ENCODE measurements at places on chromosomes 4 and X.
A peak's percentile ranks its signal among the peaks of the same experiment; 100 is the strongest.

- no peak for DNase-seq
Measured at GRCh38 chr4:5467111-5467510, 241.2 kb downstream of the EVC2 start.

DNA sequence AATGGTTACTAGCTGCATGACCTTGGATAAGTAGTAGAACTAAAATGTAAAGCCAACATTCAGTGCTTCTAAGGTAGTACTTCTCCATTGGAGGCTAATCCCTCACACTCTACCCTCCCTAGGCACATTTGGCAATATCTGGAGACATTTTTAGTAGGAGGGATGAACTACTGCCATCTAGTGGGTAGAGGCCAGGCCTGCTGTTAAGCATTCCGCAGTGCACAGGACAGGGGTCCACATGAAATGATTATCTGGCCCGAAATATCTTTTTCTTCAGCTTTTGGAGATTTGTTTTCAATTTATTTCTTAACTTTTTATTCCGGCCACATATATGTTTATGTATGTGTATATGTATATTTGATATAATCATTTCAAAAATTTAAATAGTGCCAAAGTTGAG is 36.0 kb upstream of the SPANXC start:
- no peak for DNase-seq

GRCh38 chrX:23811108-23811651 is 28.2 kb downstream of the SAT1 start:
- DNase-seq: no peak

GRCh38 chr4:23818097-23818885 is 71.6 kb downstream of the PPARGC1A start:
- no peak for DNase-seq

GRCh38 chrX:101349193-101349562 is 636 bp upstream of the TIMM8A start:
- DNase-seq: no peak

DNA sequence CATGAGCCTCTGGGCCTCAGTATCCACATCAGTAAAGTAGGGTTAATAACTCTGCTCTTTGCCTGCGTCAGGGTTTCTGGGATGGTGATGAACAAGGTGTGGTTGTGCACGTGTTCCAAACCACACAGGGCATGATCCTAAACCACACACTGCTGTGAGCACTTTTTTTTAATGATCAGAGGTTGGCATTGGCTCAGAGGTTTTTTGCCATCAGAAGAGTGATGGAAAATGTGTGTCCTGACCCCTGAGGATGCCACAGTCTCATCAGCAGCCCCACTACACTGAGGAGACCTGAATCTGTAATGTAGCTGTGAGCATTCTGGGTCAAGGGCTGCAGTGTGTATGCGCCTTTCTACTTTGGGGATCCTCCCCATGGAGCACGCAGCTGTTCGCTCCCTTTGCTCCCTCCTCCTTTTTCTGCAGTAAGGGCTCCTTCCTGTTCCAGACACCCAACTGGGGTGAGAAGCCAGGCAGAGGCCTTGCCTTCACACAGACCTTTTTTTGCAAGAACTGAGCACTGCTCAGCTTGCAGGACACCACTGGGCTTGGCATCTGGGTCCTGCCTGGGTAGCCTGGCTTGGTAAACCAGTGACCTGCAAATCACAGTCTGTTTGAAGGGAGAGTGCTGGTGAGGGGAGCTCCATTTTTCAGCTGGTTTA is 87.5 kb downstream of the MAMLD1 start:
- no peak for DNase-seq

- no peak for DNase-seq
Measured at GRCh38 chr4:129900430-129900953, 804.5 kb downstream of the C4orf33 start.

DNA sequence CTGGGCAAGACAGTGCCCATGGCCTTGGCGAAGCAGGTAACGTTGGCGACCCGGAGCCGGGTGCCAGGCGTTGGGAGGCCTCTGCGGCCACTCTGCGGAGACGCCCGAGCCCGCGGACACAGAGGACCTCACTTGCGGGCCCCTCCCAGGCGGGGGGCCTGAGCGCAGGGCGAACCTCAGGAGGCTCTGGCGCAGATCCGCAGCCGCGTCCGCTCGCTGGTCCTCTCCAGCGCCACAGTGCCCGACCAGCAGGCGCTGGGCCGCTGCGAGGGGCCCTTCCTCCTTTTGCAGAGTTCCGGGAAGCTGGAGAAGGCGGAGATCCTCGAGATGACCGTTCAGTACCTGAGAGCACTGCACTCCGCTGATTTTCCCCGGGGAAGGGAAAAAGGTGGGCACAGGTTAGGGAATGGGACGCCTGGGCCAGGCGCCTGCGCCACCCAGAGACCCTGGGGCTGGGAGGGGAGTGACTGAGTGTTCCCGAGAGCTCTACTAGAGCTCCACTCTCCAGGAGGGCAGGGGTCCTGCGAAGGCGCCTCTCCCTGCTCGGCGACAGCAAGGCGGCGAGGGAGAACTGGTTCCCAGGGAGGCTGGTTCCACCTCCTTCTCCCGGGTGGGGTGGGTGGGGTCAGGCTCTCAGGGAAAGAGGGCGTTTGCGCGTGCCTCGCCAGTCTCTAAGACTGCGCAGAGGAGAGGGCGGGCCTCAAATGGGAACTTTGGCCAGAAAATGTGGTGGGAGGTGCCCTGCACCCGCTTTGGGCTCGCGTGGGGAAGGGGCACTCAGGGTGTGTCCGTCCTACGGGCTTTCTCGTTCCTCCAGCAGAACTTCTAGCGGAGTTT is 1.4 kb downstream of the HELT start:
- peak; percentile 23 for DNase-seq

GRCh38 chrX:65642914-65643491 is 24.5 kb upstream of the MSN start:
- no peak for DNase-seq

DNA sequence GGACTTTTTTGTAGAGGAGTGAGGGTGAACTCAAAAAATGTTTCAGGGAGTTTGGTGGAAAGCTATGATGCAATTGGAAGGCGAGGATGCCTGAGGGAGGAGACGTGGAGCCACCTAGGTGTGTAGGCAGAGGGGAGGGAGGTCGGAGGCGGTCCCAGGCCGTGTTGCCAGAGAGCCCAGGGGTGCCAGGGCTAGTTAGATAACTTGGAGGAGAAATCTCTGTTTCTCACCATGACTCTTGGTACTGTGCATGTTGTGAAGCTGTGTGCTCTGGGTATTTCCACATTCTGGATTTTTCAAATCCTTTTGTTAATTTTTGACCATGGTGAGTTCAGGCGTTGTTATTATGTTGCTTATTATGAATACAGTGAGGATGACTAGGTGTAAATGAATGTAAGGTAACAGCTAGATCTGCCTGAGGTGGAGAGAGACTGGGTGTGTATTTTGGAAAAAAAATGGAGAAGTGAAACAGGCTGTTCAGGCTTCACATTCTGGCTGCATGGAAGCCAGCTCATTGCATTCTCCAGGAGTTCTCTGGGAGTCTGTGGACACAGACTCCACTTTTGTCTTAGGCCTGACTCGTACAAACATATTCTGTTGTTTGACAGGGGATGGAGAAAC is 4.5 kb downstream of the RAB9A start:
- no peak for DNase-seq

- no peak for DNase-seq
Measured at GRCh38 chr4:154692304-154692818, 51.4 kb upstream of the LRAT start.

DNA sequence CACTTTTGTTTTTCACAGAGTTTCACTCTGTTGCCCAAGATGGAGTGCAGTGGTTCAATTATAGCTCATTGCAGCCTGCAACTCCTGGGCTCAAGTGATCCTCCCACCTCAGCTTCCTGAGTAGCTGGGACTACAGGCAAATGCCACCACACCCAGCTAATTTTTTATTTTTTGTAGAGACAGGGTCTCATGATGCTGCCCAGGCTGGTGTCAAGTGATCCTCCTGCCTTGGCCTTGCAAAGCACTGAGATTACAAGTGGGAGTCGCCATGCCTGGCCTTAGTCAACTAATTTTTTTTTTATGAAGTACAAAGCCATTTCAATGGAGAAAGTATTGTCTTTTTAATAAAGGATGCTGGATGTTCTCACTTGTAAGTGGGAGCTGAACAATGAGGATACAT is 51.3 kb upstream of the UXT start:
- no peak for DNase-seq

DNA sequence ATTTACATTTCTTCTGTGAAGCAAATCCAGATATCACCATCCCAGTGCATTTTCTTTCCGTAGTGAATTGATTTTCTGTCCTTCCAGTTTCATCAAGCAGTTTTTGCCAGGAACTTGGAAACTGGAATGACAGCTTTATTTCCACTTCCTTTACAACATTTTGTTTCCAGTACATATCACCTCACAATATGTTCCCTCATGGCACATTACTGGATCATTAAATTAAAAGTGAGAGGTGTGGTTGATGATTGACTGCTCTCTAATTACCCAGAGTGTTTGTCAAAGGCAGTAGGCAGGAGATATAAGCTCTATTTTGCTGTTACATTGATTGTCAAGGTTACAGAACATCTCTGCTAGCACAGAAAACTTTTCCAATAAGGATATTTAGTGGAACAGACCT is 22.3 kb upstream of the ACE2 start:
- DNase-seq: no peak

- no peak for DNase-seq
Measured at GRCh38 chr4:87749883-87750282, 49.5 kb upstream of the IBSP start.

DNA sequence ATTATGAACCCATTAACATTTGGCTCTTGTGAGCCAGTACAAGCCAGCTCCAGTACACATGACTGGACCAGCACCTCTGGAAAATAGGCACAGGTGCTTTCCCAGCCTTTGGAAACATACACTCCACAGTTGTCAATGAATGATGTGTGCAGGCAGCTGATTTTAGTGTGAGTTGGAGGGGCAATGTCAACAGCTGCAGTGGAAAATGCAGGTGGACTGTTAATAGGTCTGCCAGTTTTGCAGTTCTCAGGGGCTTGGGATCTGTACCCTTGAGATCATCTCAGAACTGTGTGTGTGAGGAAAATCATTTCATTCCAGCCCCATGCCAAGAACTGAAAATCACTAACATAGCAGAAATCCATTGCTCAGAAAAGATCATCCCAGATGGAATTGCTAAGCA is 81.7 kb upstream of the CHRDL1 start:
- DNase-seq: peak; percentile 26

GRCh38 chrX:29824176-29824906 is 391.0 kb upstream of the MAGEB2 start:
- DNase-seq: no peak

DNA sequence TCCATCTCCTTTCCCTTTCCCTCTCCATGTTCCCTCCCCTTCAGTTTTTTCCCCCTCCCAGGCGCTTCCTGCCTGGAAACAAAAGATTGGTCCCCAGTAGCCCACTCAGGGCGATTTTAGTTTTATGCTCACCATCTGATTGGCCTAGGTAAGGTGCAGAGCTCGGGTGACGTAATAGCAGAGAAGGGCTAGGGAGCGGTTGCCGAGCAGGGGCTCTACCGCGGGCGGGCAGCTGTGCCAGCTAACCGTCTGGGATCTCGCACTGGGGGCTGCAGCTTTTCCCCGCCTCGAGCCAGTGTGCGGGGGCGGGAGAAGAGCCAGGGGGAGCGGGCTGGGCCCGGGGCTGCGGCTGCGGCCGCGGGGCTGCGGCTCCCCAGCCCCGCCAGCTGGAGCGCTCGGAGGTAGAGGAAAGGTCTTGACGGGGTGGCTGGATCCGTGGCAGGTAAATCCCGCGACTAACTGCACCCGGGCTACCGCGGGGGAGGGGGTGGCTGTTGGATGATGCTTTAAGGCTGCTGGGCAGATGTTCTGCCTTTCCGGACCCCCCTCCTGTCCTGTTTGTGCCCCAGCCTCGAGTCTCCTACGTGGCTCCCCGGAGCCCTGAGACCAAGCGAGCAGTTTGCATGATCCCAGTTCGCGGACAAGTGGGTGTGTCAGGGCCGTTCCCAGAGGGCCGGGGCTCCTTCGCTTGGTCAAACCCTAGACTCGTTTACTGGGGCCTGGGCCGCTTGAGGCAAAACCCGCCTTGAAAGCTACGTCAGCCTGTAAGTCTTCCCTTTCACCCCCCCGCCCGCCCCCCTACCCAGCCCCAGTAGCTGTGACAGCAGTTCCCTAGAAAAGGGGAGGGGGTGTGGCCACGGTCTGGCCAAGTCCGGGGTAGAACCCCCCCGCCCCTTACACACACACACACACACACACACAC is at the start of gene PAK3:
Gene PAK3 (plus strand): TSS at position 218 of the 922 bp plus-strand sequence. CDS start 26,913 bp downstream, outside the sequence.
- DNase-seq: peak; percentile 86

GRCh38 chrX:30246769-30247489 is at the start of gene MAGEB1:
TSS of gene MAGEB1 (plus strand) at chrX:30247146. CDS start at chrX:30250494, 3,348 bp downstream.
- DNase-seq: no peak

DNA sequence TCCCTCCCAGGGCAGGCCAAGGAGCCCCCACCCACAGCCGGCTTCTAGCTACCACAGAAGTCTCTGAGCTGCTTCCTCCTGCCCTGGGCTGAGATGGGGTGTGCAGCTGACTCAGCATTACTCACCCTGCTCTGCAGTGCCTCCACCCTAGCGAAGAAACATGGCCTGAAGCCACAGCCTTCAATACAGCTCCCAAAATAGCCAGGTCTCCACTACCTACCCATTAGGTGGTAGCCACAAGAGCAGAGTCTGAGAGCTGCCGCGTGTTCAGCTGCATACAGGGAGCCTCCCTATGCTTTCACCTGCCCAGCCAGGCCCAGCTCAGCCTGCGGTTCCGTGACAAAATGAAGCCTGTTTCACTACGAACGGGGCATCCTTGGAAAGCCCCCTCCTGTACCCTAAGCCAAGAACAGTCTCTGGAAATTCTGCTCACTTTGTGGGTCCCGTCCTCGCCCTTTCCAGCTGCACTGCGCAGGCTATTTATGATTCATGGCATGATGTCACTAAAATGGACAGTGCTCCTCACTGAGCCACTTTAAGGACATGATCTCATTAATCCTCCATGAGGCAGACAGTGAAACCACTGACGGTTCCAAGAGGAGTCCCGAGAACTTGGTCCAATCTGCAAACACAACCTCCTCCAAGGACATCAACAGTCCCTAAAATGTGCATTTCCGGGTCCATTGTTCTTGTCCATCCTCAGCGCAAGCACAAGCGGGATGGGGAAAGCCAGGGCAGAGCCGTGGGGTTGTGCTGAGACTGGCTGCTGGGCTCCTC is 20.2 kb downstream of the WDR1 start:
- DNase-seq: peak; percentile 80

GRCh38 chrX:29145316-29145715 is 558.1 kb downstream of the IL1RAPL1 start:
- DNase-seq: no peak

DNA sequence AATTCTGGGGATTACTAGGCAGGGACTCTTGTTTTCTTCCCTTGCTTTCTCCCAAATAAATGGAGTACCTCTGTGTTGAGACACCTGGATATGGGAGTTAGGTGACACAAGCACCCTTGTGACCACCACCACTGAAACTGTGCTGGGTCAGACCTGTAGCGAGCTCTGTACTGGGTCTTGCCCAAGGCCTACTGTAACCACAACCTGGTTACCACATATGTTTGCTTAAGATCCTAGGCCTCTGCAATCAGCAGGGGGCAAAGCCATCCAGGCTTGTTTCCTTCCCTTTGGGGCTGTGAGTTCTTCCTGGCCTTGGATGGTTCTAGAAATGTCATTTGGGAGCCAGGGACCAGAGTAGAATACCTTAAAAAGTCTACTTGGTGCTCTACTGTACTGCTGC is 49.4 kb downstream of the LPAR4 start:
- no peak for DNase-seq

All from muscle of back (tissue), 13 donors.